ENCODE measurements at places on chromosomes 2 and 18. TPM values are rescaled to one million over a fixed set of nuclear protein-coding genes. Genes with fewer than 3 reads are reported as not detected.

GRCh38 chr2:60413069-60413813, 140.2 kb downstream of the BCL11A start:
- no peaks in the 10 kb centered on the region for H3K36me3 ChIP-seq
- no peak overlapping the region for H3K27ac ChIP-seq
- H3K4me3 ChIP-seq = no peak overlapping the region

GRCh38 chr18:35076135-35076924, 35.1 kb downstream of the MAPRE2 start:
- no peaks in the 10 kb centered on the region for H3K27me3 ChIP-seq
- H3K4me3 ChIP-seq = no peak overlapping the region
- H3K4me1 ChIP-seq = peaks cover 16% of the 10 kb centered on the region
- H3K27ac ChIP-seq = no peak overlapping the region

DNA sequence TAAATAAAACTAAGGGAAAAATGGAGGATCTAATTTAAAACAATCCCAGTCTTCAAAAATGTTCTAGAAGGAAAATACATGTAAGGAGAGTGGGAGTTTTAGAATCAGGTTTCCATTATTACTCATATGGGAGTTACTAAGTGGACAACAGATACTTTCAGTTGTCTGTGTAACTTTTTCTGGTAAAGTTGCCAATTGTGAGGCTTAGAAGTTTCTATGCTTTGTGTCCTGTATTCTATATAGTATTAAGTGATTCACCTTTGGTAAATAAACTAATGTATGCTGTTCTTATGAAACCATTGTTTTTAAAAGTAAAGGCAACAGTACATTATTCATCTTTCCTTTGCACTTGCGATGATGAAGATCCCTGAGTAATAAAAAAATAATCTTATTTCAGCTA, 274.9 kb downstream of the NR4A2 start:
- H3K4me3 ChIP-seq = no peak overlapping the region
- no peaks in the 10 kb centered on the region for H3K27me3 ChIP-seq
- DNase-seq = no peak
- H3K27ac ChIP-seq = no peak overlapping the region
- H3K4me1 ChIP-seq = no peaks in the 10 kb centered on the region
- no peaks in the 10 kb centered on the region for H3K36me3 ChIP-seq

- no peaks in the 10 kb centered on the region for H3K4me1 ChIP-seq
These were observed 351.9 kb upstream of the SMIM21 start for GRCh38 chr18:75779450-75779849.

DNA sequence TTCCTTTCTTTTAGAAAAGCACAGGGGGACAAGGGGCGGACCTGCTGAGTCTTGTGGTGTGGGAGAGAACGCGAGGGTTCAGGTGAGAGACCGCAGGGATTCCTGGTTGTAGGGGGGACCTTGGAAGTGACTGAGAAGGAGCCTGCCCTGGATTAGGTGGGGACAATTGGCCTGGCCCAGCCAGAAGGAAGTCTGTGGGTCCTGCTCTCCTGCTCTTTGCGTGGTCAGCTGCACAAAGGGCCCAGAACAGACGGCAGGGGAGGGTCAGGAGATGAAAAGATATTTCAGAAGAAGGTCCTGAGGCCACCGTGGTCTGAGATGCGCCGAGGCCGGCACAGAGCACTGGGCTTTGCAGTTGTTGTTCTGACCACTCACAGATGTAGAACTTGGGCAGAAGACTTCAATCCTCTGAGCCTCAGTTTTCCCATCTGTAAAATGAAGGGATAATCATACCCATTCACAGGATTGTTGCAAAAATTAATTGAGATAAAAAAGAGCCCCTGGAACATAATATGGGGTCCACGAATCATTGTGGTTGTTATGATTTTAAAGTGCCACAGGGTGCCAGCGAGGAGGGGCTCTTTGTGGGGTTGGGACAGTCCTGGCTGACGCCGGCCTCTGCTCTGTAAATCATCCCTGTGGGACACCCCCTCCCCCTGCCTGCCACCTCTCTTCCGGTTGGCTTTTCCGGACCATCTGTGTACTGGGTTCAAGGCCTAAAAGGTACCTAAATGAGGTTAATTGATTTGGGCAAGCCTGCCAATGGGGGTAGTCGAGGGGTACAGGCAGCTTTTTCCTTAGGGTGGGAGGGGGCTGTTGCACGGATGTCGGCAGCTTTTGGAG, 1.8 kb downstream of the LPIN1 start:
- DNase-seq = no peak
- H3K27ac ChIP-seq = no peak overlapping the region
- no peaks in the 10 kb centered on the region for H3K36me3 ChIP-seq
- H3K4me3 ChIP-seq = peak overlapping the region; percentile 86
- H3K4me1 ChIP-seq = peaks cover 22% of the 10 kb centered on the region

GRCh38 chr2:238425979-238426567, 654 bp upstream of the ASB1 start:
- DNase-seq = no peak
- peaks cover 16% of the 10 kb centered on the region for H3K4me1 ChIP-seq
- H3K27ac ChIP-seq = peak overlapping the region; percentile 87
- H3K36me3 ChIP-seq = no peaks in the 10 kb centered on the region
- peak overlapping the region; percentile 73 for H3K4me3 ChIP-seq

SLC23A3 gene
- polyA plus RNA-seq = 3.0 TPM

CPO gene
- polyA plus RNA-seq = 1.3 TPM

CNDP2 gene
- 65.7 TPM for polyA plus RNA-seq

ADCYAP1 gene
- polyA plus RNA-seq = 4.7 TPM

PCARE gene
- 0.05 TPM for polyA plus RNA-seq

LOXHD1 gene
- 0.46 TPM for polyA plus RNA-seq

KIF1A gene
- polyA plus RNA-seq = 62.9 TPM

SPATS2L gene
- polyA plus RNA-seq = 29.0 TPM

NAPG gene
- 7.1 TPM for polyA plus RNA-seq

RGPD4 gene
- not detected for polyA plus RNA-seq

All from pancreas (tissue), 10 donors.